Left cardiac atrium (tissue), 4 donors: ENCODE measurements at places on chromosomes 7 and 10.

- DNase-seq: no peak
Observed at GRCh38 chr10:86182595-86182994, 184.0 kb downstream of the GRID1 start.

DNA sequence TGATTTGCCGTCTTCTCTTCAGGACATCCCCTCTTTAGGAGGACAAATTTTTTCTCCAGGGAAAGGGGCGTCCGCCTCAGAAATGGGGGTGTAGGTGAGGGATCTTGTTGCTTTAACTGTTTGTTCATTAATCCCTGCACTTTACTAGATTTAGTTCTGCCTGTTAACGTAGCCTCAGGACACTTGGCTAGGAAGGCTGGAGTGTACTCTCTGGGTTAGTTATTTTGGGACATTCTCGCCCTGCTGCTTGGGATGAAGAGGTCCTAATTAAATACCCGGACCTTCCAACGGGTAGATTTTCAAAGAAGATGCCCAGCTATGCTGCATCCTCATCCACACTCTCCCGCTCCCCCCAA lies 552 bp upstream of the ZNF365 start:
- no peak for DNase-seq

- DNase-seq: no peak
Observed at GRCh38 chr7:69893906-69894305, 295.6 kb downstream of the AUTS2 start.

- no peak for DNase-seq
Observed at GRCh38 chr7:39459636-39460035, 106.6 kb upstream of the YAE1 start.

GRCh38 chr10:126094537-126094936 lies 198.2 kb downstream of the FANK1 start:
- DNase-seq: no peak

DNA sequence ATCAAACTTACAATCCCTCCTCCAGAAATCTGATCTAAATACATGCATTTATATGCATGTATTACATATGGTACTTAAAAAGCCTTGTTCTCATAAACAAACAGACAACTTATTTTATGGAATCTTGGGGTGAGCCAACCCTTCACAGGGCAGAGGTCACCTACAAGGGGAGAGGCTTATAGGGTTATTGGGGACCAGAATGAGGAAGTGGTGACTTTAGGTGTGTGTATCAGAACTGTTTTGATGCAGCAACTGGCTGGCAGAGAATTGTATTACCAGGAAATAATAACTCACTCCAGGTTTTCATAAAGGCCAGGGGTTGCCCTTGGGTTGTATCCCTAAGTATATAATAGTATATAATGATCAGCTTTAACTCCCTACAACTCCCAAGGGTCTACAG lies 91.1 kb downstream of the SVIL start:
- DNase-seq: no peak

- DNase-seq: no peak
Observed at GRCh38 chr7:140674899-140675701, 2.4 kb downstream of the ADCK2 start.

DNA sequence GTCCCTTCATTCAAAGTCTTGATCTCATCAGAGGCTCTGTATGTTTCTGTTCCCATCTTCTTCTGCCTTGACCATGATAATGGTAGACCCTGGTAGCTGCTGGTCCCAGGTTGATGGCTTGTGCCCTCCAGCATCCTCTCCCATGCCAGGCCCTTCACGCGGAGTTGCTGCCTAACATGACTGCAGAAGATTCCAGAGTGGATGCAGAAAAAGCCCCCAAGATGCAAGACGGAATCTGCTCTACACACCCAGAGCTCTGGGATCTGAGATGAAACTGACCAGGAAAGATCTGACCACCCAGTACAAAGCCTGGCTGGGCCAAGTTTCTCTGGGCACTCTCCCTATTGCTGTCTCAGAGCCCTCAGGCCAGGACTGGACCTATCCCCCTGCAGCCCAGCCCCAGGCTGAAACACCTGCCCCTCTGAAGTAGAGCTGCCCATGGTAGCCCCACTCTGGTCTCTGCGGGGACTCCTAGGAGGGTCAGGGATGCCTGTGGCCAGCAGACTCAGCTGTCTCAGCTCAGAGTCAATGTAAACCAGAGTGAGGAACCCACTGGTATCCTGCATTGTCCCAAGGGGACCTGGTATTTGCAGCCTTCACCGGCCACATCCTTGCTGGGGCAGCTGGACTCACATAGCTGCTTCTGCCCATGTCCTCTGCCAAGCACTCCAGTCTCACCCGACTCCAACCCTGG lies 9.5 kb upstream of the FRMD4A start:
- no peak for DNase-seq

DNA sequence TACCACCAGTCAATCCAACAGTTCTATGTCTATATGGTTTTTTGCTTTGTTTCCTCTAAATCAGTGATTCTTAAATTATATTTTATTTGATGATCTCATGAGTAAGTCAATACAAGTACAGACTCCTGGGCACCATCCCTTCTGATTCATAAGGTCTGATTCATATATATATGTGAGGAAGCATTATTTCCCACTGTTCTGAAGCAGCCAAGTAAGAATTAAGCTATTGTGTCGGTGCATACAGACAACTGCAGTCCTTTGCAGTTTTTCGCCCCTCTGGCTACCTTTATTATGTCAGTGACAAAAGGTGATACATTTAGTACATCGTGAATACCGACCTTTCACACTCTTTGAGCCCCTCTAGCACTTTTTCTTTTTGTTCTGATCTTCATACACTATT lies 1079.6 kb upstream of the C7orf33 start:
- no peak for DNase-seq
